ENCODE measurements at places on chromosomes 7 and 10.
A peak's percentile ranks its signal among the peaks of the same experiment; 100 is the strongest.

- no peak for DNase-seq
Measured at GRCh38 chr7:90994601-90995000, 269.6 kb upstream of the FZD1 start.

GRCh38 chr10:51654918-51655317, 44.5 kb downstream of the CSTF2T start:
- no peak for DNase-seq

DNA sequence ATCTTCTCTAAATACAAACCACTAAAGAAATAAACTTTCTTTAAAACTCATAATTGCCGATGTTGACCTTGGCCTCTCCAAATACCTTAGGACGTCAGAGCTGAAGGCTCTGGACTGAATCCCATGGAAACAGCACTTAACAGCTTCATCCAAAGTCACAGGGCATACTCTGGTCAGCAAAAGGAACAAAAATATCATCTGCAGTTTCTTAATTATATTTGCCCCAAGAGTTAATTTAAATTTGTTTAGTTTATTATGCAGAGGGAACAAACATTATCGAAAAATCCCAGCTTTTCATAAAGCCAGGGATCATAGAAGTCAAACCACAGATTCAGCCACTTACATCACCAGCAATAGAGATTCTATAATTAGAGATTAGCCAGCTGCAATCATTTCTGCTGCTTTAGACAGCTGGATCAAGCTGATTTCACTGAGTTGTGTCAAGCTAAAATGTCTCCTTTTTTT, 20.5 kb upstream of the FAM13C start:
- DNase-seq: no peak

- DNase-seq: no peak
Measured at GRCh38 chr7:158490171-158490782, 97.3 kb downstream of the PTPRN2 start.

DNA sequence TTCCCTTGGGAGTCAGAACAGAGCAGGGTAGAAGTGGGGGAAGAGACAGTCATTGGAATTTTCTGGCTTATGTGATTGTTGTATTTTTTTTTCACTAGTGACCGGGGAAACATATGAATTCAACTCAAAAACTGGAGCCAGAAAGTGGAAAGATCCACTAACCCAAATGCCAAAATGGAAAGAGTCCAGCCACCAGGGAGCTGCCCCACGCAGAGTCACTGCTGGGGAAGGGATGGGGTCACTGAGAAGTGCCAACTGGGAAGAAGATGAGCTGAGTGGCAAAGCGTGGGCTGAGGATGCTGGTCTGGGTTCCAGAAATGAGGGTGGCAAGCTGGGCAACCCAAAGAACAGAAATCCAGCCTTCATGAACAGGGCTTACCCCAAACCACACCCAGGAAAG, 69.2 kb downstream of the CDHR3 start:
- no peak for DNase-seq

DNA sequence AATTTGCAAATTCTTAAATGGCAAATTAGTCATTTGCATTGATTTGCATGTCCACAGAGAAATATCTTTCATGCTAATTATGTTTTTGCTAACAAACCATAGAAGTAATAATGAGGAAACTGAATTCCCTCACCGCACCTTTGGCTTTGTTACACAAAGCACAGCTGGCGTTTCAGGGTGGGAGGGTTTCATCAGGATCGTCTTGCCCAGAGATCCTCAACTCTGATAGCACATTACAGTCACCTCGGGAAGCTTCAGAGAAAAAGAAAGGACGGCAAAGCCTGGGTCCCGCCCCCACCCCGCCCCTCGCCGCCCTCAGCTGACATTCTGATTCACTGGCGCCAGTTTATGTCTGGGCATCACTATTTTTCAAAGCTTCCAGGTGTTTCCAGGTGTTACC, 119.4 kb downstream of the PTPRN2 start:
- DNase-seq: no peak

- DNase-seq: no peak
Measured at GRCh38 chr7:88001744-88002530, 67.9 kb downstream of the ADAM22 start.

DNA sequence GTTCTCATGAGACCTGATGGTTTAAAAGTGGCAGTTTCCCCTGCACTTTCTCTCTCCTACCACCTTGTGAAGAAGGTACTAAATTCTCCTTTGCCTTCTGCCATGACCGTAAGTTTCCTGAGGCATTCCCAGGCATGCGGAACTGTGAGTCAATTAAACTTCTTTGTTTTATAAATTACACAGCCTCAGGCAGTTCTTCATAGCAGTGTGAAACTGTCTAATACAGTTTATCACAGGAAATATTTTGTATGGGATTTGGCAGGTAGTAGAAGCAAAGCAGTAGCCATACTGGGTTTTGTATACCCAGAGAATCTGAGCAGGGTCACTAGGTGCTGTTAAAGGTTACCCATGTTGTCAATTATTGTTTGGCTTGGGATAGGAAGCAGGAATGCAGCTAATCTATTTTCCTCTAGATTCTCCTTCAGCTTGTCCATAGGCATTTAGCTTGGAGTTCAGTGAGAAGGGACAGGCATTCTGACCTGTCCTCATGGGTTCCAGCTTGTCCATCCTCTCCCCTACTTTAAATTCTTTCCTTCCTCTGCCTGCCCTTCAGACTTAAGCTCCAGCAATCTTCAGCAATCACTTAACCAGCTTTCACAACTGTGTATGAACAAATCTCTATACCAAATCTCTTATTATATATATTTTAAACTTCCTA, 186.7 kb downstream of the PCLO start:
- DNase-seq: peak; percentile 7

- no peak for DNase-seq
Measured at GRCh38 chr7:41910940-41911600, 208.2 kb upstream of the INHBA start.

- DNase-seq: no peak
Measured at GRCh38 chr10:33196710-33197491, 137.6 kb downstream of the NRP1 start.

- no peak for DNase-seq
Measured at GRCh38 chr10:117955176-117955575, 91.6 kb downstream of the RAB11FIP2 start.

GRCh38 chr7:116170180-116170579, 40.2 kb upstream of the TES start:
- no peak for DNase-seq

DNA sequence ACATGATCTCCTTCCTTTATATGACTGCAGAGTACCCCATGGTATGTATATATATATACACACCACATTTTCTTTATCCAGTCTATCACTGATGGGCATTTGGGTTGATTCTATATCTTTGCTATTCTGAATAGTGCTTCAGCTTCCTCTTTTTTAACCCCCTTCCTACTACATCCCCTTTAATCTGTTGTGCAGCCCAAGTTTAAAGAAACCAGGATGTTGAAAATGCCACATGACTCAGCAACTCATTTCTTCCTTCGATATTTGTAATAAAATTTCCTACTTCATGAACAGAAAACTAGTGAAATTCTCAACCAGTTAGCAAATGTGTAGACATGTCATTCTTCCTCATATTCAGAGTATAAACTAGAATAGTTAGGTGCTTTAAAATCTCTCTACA, 1245.7 kb upstream of the SORCS1 start:
- no peak for DNase-seq

GRCh38 chr10:10056961-10057360, 960.7 kb upstream of the CELF2 start:
- DNase-seq: no peak

GRCh38 chr7:70761711-70762328, 370.1 kb upstream of the GALNT17 start:
- no peak for DNase-seq

- peak; percentile 78 for DNase-seq
Measured at GRCh38 chr10:133318494-133319127, 9.9 kb downstream of the ZNF511 start.

DNA sequence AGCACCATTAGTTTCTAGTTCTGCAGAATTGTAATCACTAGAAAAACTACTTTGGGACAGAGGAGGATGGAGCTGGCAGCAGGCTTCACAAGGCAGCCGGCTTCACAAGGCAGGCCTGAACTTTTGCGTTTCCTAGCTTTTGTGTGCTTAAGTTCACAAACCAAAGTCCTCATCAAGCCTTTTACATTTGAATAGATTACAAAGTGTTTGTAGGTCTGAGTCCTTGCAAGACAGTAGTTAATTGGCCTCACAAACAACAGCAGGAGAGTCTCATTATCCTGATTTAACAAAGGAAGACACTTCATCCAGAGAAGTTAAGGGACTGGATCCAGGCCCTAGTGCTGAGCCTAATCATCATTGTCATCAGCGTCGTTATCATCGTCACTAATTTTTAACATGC, 147.8 kb upstream of the AUTS2 start:
- no peak for DNase-seq

- DNase-seq: no peak
Measured at GRCh38 chr7:130208516-130208915, 856 bp downstream of the SSMEM1 start.

GRCh38 chr7:33754933-33755928, 150.1 kb upstream of the BMPER start:
- no peak for DNase-seq

DNA sequence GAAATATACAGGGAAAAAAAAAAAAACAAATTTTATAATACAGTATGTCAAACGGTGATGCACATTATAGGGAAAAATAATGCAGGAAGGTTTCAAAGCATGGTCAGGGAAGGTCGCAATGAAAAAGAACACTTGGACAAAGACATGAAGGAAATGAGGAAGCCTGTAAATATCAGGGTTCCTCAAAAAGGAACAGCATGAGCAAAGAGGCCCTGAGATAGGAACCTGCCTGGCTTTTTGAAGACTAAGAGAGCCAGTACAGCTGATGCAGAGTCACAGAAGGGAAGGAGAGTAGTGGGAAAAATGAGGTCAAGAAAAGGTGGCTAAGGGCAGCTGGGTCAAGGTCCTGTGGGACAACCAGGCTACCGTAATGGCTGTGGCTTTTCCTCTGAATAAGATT, 1.9 kb downstream of the VPS41 start:
- no peak for DNase-seq

GRCh38 chr7:25235471-25235870, 7.2 kb upstream of the NPVF start:
- DNase-seq: no peak

- no peak for DNase-seq
Measured at GRCh38 chr7:48259463-48260280, 88.4 kb downstream of the ABCA13 start.

DNA sequence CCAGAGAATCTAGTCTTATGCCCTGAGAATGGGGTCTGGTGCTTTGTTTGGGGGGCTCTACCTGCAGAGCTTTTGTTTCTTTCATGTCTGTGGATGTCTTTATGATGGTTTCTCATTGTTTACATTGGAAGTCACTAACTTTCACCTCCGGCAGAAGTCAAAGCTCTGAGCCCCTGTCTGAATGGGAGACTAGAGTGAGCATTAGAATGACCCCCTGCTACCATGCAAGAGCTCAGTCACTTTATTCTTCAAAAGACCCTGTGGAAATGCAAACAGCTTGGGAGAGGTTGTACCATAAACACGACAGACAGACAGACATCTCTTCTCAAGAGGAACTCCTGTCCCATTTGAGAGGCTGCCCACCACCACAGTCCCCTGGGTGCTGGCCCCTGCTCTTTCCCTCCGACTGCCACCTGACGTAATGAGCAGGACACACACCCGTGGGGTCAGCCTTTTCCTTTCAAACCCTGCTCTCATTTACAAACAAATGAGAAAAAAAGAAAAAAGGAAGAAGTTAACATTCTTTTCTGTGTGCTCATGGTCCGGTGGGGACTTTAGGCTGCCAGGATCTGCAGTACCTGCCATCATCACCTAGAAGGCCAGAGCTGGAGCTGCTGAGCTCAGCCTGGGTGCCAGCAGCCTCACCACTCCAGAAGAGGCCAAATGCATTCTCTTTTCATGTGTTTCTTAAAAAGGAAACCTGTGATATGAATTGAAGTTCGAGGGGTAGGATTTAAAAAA, 91.6 kb downstream of the FZD1 start:
- no peak for DNase-seq
